ENCODE measurements at places on chromosomes 12 and 14. TPM values are rescaled to one million over a fixed set of nuclear protein-coding genes. Genes with fewer than 3 reads are reported as not detected.

IFT43 gene
- 25.1 TPM for total RNA-seq

PRH2 gene
- not detected for total RNA-seq

OAS1 gene
- 4.6 TPM for total RNA-seq

PARP11 gene
- 4.9 TPM for total RNA-seq

AJUBA gene
- total RNA-seq: 10.9 TPM

ZNF140 gene
- 6.1 TPM for total RNA-seq

LRP10 gene
- 50.8 TPM for total RNA-seq

PTGER2 gene
- total RNA-seq: 0.65 TPM

PLD4 gene
- total RNA-seq: 0.13 TPM

PLEKHG7 gene
- not detected for total RNA-seq

TRPV4 gene
- total RNA-seq: 0.35 TPM

RPS6KL1 gene
- 16.8 TPM for total RNA-seq

ERC1 gene
- 46.6 TPM for total RNA-seq

GLI1 gene
- total RNA-seq: 0.56 TPM

PTGDR gene
- total RNA-seq: 0.89 TPM

Measured in Right ventricle myocardium superior (tissue), 1 donor.